H1 (cell line): ENCODE measurements at places on chromosomes 12 and 14.

- H3K27me3 ChIP-seq, result no peaks in the 10 kb centered on the region
- no peaks in the 10 kb centered on the region for H3K36me3 ChIP-seq
- no peaks in the 10 kb centered on the region for H3K4me1 ChIP-seq
- peak; percentile 69 for DNase-seq
Observed at GRCh38 chr14:101665478-101666078, 95.9 kb upstream of the PPP2R5C start.

GRCh38 chr14:52877628-52878027 lies 73.2 kb downstream of the FERMT2 start:
- no peak for DNase-seq
- no peaks in the 10 kb centered on the region; the same call in 1 of the 2 replicates for H3K4me1 ChIP-seq
- no peaks in the 10 kb centered on the region for H3K27me3 ChIP-seq
- H3K27ac ChIP-seq, result no peak overlapping the region

DNA sequence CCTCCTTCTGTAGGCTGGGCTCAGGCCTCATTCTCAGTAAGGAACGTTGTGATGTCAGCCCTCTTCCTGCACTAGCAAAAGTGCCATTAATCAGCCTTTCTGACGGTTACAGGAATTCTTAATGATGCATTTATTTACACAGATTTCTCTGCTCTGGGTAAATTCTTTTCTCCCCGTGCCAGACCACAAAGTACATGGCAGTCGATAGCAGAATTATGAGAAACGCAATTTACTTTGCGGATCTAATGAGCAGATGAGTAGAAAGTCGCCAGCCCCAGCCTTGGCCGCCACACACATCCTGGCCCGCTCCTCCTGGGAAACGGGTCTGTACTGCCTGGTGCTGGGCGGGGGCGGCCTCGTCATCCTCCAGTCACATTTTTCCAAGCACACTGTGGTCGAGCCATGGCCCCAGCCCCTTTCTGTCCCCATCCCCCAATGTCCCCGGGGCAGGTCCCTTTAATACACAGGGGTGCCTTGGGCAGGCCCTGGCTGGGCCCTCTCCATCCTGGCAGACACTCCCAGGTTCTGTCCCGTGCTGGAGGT lies 25.9 kb downstream of the NOC4L start:
- no peak overlapping the region for H3K4me3 ChIP-seq

DNA sequence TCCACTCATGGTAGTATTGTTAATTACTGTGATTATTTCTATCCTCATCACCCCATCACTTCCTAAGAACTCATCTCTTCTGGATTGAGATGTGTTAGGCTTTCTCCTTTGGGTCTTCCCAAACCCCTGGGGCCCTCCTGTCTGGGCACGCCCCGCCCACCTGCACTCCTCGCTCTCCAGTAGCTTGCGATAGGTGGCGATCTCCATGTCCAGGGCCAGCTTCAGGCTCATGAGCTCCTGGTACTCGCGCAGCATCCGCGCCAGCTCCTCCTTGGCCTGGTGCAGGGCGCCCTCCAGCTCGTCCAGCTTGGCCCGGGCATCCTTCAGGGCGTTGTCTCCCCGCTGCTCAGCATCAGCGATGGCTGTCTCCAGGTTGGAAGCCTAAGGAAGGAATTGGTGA lies 6.8 kb downstream of the KRT71 start:
- no peaks in the 10 kb centered on the region for H3K27me3 ChIP-seq
- H3K4me1 ChIP-seq, result no peaks in the 10 kb centered on the region; the same call in 1 of the 2 replicates
- H3K27ac ChIP-seq, result no peak overlapping the region
- no peak overlapping the region for H3K4me3 ChIP-seq
- no peaks in the 10 kb centered on the region for H3K36me3 ChIP-seq
- DNase-seq, result no peak

- no peaks in the 10 kb centered on the region for H3K27me3 ChIP-seq
- H3K4me1 ChIP-seq, result peaks cover 3% of the 10 kb centered on the region; the same call in 1 of the 2 replicates
- no peak for DNase-seq
- no peak overlapping the region for H3K27ac ChIP-seq
- H3K36me3 ChIP-seq, result no peaks in the 10 kb centered on the region
- no peak overlapping the region for H3K4me3 ChIP-seq
Observed at GRCh38 chr14:90523544-90523943, 126.7 kb downstream of the CALM1 start.

DNA sequence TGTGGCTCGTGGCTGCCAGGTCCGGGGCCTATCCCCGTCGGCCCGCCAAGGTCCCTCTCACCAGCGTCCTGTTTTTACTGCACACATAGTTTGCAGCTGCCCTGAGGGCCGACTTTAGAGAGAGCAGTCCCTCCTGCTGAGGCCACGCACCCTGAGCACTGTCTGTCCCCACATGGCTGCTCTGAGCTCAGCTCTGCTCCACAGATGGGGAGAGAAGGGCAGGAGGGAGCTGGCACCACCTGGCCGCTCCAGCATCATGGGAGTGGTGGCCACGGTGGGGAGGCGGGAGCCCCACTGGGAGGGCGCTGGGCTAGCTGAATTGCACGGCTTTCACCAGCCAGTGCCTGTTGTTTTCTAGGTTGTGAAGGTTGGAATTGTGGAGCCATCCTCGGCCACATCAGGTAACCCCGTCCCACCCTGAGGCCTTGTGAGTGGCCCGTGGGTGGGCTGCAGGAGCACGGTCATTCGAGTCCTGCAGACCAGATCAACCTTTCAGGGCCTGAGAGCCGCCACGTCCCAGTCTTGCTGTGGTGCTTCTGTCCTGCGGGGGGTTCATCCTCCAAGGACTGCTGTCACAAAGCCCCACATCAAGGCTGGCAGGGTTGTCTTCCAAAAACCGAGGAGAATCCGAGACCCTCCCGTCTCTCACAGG lies 7.4 kb upstream of the TEX22 start:
- peaks cover under 1% of the 10 kb centered on the region; the same call in 1 of the 2 replicates for H3K27me3 ChIP-seq
- DNase-seq, result no peak
- no peaks in the 10 kb centered on the region; the same call in 1 of the 2 replicates for H3K36me3 ChIP-seq
- no peak overlapping the region for H3K27ac ChIP-seq
- H3K4me3 ChIP-seq, result no peak overlapping the region

DNA sequence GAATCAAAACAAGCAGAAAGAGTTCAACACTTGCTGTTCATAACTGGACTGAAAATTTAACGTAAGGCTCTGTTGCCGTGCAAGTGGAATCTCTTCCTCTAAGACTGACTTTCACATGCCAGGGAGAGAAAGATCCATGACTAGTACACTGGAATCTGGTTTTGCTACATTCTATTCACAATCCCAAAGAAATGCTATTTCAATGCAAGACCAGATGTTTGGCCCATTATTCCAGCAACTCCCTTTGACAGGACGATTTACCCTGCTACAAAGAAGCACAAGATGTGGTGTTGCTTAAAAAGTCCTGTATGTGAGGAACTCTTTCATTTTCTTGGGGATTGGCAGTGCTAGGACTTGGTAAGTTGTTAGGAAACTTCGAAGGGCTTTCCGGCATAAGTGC lies 17.4 kb downstream of the RFC5 start:
- no peaks in the 10 kb centered on the region for H3K27me3 ChIP-seq
- no peak for DNase-seq
- peaks cover 83% of the 10 kb centered on the region for H3K36me3 ChIP-seq
- no peak overlapping the region for H3K27ac ChIP-seq
- no peak overlapping the region for H3K4me3 ChIP-seq

- H3K36me3 ChIP-seq, result 0 out of 2 replicates have a peak, but pooled peaks cover 2% of the 10 kb centered on the region
- no peaks in the 10 kb centered on the region for H3K27me3 ChIP-seq
- H3K27ac ChIP-seq, result no peak overlapping the region
- no peak for DNase-seq
- H3K4me3 ChIP-seq, result no peak overlapping the region
Observed at GRCh38 chr14:99928963-99929362, 135.8 kb downstream of the EML1 start.

GRCh38 chr14:90096566-90096965 lies 34.8 kb downstream of the KCNK13 start:
- no peak for DNase-seq
- no peaks in the 10 kb centered on the region for H3K27me3 ChIP-seq
- no peak overlapping the region for H3K27ac ChIP-seq
- H3K36me3 ChIP-seq, result no peaks in the 10 kb centered on the region
- H3K4me3 ChIP-seq, result no peak overlapping the region

DNA sequence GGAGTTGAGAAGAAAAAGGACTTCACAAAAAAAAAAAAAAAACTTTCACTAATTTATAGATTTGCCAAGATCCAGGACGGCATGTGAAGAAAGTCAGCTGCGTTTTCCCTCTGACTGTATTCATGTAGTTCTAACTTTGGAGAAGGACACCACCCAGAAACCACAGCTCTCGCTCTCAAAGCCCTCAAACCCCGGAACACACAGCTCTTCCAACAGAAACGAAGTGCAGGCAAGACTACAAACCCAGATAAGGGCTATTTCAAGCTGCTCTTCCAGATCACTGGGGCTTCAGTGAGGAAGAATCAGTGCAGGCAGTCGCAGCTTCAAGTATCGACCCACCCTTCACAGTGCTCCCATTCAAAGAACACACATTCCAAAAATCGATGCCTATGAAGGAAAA lies 13.2 kb downstream of the KCNH5 start:
- no peaks in the 10 kb centered on the region for H3K4me1 ChIP-seq
- DNase-seq, result no peak
- H3K27ac ChIP-seq, result no peak overlapping the region
- no peaks in the 10 kb centered on the region for H3K36me3 ChIP-seq
- H3K27me3 ChIP-seq, result no peaks in the 10 kb centered on the region; the same call in 1 of the 2 replicates

GRCh38 chr12:117863002-117863709 lies 105.6 kb downstream of the KSR2 start:
- H3K36me3 ChIP-seq, result no peaks in the 10 kb centered on the region
- H3K27me3 ChIP-seq, result no peaks in the 10 kb centered on the region
- H3K4me3 ChIP-seq, result no peak overlapping the region
- H3K27ac ChIP-seq, result no peak overlapping the region

DNA sequence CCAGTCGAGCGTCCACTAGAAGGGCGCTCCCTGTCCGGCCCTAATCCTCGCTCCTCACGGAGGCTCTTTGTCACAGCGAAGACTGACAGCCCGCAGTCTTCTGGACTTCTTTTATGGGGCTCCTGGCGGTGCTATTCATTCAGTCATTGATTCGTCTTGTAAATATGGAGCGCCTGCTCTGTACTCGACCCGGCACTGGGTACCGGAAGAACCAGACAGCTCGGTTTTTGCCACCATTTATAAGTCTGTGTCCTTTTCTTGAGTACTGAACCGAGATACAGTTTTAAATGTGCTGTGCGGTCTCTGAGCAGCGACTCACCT lies 570 bp downstream of the DMAC2L start:
- H3K36me3 ChIP-seq, result 0 out of 2 replicates have a peak, but pooled peaks cover 2% of the 10 kb centered on the region
- no peaks in the 10 kb centered on the region for H3K4me1 ChIP-seq
- H3K27me3 ChIP-seq, result no peaks in the 10 kb centered on the region
- no peak for DNase-seq
- H3K4me3 ChIP-seq, result peak overlapping the region; percentile 56

- no peak overlapping the region for H3K4me3 ChIP-seq
- peaks cover 11% of the 10 kb centered on the region for H3K4me1 ChIP-seq
- DNase-seq, result no peak
- H3K27me3 ChIP-seq, result no peaks in the 10 kb centered on the region
Observed at GRCh38 chr14:56002342-56002741, 115.9 kb upstream of the PELI2 start.

DNA sequence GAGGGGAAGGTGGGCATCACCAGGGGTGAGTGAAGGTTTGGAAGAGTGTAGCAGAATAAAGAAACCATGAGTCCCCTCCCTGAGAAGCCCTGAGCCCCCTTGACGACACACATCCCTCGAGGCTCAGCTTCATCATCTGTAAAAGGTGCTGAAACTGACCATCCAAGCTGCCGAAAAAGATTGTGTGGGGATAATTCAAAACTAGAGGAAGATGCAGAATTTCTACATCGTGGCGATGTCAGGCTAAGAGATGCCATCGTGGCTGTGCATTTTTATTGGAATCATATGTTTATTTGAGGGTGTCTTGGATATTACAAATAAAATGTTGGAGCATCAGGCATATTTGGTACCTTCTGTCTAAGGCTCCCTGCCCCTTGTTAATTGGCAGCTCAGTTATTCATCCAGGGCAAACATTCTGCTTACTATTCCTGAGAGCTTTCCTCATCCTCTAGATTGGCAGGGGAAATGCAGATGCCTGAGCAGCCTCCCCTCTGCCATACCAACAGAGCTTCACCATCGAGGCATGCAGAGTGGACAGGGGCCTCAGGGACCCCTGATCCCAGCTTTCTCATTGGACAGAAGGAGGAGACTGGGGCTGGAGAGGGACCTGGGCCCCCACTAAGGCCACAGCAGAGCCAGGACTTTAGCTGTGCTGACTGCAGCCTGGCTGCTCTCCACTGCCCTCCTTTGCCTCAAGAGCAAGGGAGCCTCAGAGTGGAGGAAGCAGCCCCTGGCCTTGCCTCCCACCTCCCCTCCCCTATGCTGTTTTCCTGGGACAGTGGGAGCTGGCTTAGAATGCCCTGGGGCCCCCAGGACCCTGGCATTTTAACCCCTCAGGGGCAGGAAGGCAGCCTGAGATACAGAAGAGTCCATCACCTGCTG lies 7.0 kb downstream of the SERPINA1 start:
- peaks cover 5% of the 10 kb centered on the region for H3K4me1 ChIP-seq
- no peaks in the 10 kb centered on the region for H3K36me3 ChIP-seq
- H3K4me3 ChIP-seq, result no peak overlapping the region
- H3K27ac ChIP-seq, result no peak overlapping the region

DNA sequence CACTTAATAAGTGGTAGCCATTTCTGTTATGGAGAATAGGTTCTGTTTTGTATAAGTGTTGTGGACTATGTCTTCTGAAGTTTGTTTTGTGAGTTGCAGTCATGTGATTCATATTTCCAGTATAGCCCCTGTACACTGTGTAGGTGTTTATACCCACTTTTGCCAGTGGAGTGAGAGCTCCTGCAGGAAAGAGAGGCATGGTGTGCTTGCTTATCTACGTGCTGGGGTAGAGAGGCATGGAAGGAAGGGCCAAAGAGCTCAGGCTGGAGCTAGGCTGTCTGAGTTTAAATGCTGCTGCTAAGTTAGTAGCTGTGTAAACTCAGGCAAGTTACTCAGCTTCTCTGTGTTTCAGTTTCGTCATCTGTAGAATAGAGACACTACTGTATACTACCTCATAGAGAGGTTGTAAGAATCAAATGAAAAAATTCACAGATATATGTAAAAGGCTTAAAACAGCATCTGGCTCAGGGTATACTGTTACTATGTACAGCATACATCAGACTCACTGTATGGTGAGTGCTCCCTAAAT lies 88.2 kb upstream of the SLC38A2 start:
- H3K4me3 ChIP-seq, result no peak overlapping the region
- no peaks in the 10 kb centered on the region for H3K36me3 ChIP-seq
- H3K27ac ChIP-seq, result no peak overlapping the region
- no peak for DNase-seq
- H3K4me1 ChIP-seq, result peaks cover 9% of the 10 kb centered on the region

- H3K27me3 ChIP-seq, result no peaks in the 10 kb centered on the region
- H3K4me3 ChIP-seq, result no peak overlapping the region
- H3K4me1 ChIP-seq, result no peaks in the 10 kb centered on the region
- no peak overlapping the region for H3K27ac ChIP-seq
Observed at GRCh38 chr14:51883232-51883631, 22.8 kb downstream of the GNG2 start.

- no peaks in the 10 kb centered on the region for H3K36me3 ChIP-seq
- no peak for DNase-seq
- no peaks in the 10 kb centered on the region for H3K4me1 ChIP-seq
- no peaks in the 10 kb centered on the region for H3K27me3 ChIP-seq
- H3K27ac ChIP-seq, result no peak overlapping the region
Observed at GRCh38 chr12:86669010-86669409, 412.8 kb upstream of the MGAT4C start.

GRCh38 chr12:76470028-76470939 lies 89.3 kb downstream of the OSBPL8 start:
- no peak for DNase-seq
- no peaks in the 10 kb centered on the region for H3K27me3 ChIP-seq
- no peak overlapping the region for H3K27ac ChIP-seq
- no peak overlapping the region for H3K4me3 ChIP-seq
- H3K4me1 ChIP-seq, result no peaks in the 10 kb centered on the region

GRCh38 chr12:3105690-3106479 lies 28.7 kb downstream of the TSPAN9 start:
- no peak overlapping the region for H3K27ac ChIP-seq
- H3K27me3 ChIP-seq, result no peaks in the 10 kb centered on the region
